NCI-H2081 (cell line): ENCODE measurements at places on chromosomes 12 and 14.

DNA sequence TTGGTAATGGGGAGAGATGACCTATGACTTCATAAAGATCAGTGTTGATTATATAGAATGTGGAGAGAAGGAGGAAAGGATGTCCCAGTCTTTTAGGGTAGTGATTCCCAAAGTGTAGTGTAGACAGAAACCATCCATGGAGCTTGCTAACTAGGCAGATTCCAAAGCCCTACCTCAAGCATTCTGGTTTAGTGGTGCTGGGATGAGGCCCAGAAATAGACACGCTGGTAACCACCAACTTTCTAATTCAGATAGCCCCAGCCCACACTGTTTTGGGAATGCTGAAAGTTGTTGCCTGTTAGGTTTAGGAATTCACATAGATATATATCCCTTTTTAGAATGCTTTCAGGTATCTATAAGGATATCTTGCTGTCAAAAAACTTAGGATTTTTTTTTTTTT, 69.2 kb downstream of the STAB2 start:
- DNase-seq, result no peak

DNA sequence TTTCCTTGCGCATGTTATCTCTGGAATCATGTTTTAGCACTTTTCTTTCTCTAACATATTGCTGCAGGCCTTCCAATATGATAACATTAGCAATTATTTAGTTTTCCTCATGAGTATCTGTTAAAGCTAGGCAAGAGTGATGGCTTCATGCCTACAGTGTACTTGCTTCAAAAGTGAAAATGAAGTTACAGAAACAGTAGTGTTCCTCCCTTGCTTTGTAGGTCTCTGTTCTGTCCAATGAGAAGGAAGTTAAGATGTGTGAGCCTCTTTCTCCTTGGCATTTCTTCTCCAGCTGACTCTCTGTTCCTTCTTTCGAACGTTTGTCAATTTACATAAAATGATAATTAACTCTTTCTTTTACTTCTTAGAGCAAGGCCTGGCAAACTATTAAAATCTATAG, 22.2 kb downstream of the LRRIQ1 start:
- DNase-seq, result no peak

DNA sequence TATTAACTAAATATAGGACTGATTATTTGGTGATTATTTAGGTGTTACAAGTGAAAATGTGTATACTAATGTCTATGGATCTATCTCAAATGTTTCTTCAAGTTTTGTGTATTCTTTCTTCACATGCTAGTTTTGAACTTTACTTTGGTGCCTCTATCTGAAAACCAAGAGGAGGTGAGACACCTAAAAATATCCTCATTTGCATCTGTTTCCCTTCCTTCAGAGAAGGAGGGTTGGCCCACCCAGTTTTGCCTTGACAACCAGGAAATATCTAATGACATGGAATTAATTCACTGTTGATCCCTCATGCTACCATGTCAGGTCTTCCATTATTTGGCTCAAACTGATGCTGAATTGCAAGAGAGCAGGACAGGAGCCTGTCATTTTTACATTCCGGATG, 500.4 kb downstream of the NELL2 start:
- DNase-seq, result peak; percentile 53

GRCh38 chr12:95699579-95699978, 91.0 kb downstream of the NTN4 start:
- DNase-seq, result no peak

- DNase-seq, result peak; percentile 74
Measured at GRCh38 chr12:1605129-1606020, 11.0 kb upstream of the FBXL14 start.

DNA sequence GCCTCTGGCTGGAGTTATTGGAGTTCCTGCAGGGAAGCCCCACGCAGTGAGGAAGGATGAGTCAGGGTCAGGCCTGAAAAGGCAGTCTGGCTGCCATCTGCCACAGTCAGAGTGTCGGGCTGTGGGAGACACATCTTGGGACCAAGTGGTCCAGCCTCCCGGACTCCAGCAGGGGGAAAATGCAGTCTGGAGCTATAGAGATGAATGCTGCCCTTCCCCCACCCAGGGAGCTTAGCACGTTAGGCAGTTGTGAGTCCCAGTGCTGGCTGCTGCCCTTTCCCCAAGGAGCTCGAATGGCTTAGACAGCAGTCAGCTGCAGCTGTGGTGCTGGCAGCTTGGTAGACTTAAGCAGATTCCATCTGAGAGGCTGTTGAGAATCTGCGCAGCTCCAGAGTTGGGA, 8.2 kb upstream of the NTS start:
- DNase-seq, result no peak

DNA sequence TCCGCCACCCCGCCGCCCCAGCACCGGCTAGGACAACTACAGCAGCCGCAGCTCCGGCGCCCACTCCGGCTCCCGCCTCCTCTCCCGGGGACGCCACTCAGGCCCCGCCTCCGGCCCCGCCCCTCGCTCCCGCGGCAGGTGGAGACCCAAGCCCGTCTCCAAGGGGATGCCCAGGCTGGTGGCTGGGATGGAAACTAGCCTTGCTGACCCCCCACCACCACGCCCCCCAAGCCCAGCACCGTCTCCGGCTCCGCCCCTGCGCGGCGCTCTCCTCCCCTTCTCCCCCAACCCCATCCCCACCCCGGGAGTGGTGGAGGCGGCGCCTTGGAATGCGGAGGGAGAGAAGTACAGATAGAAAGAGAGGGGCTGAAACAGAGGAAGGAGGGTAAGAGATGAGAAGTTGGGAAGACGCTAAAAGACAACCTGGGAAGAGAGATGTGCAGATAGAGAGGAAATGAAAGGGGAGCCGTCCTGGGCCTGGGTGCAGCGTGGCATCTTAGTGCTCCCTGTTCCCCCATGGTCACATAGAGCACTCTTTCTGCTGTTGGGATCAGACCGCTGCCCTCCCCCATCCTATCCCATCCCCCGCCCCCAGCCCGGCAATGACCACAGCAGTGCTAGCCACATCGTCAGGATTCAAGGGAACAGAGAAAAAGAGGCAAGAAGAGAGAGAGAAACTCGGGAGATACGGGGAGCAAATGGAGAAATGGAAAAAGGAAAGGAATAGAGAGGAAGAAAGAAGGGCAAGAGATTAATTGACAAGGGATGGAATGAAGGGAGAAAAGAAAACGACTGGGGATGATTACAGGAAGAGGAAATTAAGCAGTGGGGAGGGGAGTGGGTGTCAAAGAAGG, at the start of gene ITGA7:
Gene ITGA7 (minus strand): TSS at position 64 of the 854 bp plus-strand sequence. CDS start 222 bp downstream, outside the sequence.
- DNase-seq, result peak; percentile 44

DNA sequence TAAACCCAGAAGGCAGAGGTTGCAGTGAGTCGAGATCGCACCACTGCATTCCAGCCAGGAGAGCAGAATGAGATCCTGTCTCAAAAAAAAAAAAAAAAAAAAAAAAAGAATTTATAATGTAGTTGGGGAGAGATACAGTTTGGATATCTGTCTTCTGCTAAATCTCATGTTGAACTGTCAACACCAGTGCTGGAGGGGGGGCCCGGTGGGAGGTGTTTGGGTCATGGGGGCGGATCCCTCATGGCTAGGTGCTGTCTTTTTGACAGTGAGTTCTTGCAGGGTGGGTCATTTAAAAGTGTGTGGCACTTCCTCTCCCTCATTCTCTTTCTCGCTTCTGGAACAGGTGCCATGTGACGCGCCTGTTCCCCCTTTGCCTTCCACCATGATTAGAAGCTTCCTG, 32.8 kb downstream of the CLIP1 start:
- DNase-seq, result no peak

DNA sequence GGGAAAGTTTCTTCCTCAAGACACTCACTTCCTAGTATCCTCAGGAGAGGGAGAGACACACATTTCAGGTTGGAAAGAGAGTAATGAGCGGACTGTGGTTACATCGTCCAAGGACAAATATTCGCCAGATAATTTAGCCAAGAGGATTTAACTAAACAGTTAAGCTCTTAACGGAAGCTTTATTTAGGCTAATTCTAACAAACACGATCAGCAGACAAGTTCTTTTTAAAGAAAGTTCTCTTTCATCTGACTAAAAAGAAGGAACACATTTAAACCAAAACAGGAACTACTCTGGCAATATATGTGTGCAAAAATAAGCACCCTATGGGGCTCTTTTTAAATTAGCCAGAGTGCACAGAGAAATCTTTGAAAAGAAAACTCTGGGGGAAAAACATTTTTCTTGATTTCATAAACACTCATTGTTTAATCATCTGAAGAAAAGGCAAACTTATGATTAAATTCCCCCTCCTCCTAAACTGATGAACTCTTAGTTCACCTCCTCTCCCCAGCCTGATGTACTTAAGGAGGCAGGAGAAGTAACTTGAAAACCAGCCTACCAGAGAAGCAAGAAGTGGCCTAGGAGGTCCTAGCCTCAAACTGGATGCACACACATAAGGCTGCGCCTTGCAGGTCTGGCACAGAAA, 13.3 kb upstream of the BTG1 start:
- DNase-seq, result no peak

DNA sequence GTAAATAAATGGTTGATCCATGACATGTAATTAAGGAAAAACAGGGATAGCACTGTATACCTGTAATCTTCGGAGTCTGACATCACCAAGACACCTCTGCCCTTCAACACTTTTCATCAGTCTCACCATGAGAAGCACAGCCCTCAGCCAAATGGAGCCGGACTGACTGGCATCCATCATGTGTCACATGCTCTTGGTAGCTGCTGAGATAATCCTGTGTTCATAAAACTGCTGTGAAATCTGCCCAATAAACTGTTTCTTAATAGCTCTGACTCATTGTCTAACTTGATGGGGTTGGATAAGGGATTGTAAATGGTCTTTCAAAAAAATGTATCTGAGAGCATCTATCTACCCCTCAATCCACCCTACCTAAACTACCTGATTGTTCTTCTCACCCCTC, 33.6 kb downstream of the KCNH5 start:
- no peak for DNase-seq

- DNase-seq, result no peak
Measured at GRCh38 chr12:115752913-115753726, 524.4 kb downstream of the MED13L start.

DNA sequence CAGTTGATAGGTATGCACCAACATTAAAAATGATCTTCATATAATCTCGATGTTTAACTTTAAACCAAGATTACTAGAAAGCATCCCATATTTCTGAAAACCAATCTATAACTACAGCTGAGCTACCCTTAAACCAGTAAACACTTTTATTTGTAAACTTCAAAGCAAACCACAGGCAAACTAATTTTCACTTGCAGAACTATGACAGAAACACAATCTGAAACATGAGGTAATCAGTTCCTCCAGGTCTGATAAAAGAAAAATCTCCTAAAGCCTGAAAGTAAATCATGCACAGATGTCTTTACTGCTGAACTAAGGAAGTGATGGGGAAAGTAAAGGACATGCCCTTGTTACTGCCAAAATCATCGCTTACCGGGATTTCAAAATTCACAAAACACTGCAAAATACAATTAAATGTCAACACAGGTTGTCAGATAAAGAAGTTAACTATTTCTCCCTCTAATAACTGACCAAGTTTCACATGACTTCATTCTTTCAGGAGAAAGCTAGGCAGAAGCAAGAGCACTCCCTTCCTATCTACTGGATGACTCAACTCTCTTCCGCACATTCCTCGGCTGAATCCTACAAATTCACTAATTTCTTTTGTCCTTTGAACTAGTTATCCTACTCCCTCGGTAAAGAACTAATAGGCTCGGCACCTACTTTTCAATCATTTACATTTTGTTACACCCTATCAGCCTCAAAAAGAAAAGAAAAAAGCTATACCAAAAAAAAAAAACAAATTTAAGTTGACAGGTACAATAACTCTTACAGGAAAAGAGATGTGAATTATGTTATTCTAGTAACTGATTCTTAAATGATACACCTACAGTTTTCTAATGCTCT, 1.4 kb downstream of the EEA1 start:
- no peak for DNase-seq

DNA sequence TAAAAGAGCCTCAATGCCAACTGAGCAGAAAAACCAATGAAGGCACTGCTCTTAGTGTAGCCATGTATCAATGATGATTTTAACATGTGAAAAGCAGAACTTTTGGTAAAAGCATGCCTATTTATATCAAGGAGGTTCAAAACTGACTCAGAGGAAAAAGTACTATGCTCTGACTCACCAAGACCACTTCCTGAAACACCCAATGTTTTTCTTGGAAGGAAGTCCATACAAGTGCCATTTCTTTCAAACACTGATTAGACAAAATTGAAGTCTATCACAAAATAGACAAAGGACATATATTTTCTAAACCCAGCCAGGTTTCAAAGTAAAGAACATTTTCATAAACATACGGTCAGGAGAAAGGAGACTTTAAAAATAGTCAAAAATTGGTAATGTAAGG, 88.6 kb downstream of the EPS8 start:
- DNase-seq, result no peak

GRCh38 chr14:99426265-99426664, 54.4 kb downstream of the SETD3 start:
- DNase-seq, result no peak

- DNase-seq, result no peak
Measured at GRCh38 chr12:88501972-88502938, 78.0 kb downstream of the KITLG start.

DNA sequence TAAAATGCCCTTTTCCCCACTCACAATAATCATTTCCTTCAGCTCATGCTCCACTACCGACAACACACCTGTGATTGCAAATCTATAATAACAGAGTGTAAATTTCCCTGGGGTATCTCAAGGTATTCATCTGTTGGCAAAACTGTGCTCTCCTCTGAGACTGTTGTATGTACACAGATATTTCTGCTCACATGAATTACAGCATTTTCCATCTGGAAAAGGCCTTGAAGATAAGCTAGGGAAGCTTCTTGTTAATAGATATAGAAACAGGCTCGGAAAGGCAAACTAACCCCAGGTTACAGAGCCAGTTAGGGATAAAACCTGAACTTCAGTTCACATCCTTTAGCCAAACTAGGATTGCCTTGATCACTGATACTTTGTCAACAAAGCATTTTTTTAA, 210.4 kb upstream of the KRR1 start:
- no peak for DNase-seq

DNA sequence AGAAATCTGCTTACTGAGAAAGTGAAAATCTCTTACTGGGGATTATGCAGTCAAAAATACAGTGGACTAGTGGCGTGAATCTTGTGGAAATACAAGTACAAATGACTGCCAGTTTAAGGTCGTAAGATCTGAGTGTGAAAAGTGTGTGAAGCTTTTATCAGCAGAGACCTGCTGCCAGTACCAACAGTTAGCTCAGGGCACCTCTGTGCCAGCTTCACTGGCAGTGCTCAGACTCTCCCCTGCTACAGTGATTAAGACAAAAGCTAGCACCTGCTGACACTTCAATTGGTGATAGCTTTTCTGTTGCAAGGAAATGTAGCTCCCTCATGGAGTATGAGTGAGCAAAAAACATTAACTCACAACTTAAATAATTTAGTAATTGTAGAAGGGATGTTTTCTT, 185.1 kb downstream of the ANO6 start:
- no peak for DNase-seq

- DNase-seq, result no peak
Measured at GRCh38 chr12:101803978-101804377, 26.8 kb downstream of the GNPTAB start.

GRCh38 chr14:52399921-52400595, 85.9 kb downstream of the PTGER2 start:
- DNase-seq, result no peak

GRCh38 chr12:90244232-90244631, 535.6 kb upstream of the ATP2B1 start:
- no peak for DNase-seq
